HT1080 (cell line): ENCODE measurements at places on chromosomes 4 and X.

GRCh38 chr4:64713256-64713840, 304.1 kb upstream of the TECRL start:
- peak; percentile 22 for DNase-seq

- no peak for DNase-seq
Measured at GRCh38 chrX:26653050-26653449, 437.1 kb downstream of the MAGEB5 start.

DNA sequence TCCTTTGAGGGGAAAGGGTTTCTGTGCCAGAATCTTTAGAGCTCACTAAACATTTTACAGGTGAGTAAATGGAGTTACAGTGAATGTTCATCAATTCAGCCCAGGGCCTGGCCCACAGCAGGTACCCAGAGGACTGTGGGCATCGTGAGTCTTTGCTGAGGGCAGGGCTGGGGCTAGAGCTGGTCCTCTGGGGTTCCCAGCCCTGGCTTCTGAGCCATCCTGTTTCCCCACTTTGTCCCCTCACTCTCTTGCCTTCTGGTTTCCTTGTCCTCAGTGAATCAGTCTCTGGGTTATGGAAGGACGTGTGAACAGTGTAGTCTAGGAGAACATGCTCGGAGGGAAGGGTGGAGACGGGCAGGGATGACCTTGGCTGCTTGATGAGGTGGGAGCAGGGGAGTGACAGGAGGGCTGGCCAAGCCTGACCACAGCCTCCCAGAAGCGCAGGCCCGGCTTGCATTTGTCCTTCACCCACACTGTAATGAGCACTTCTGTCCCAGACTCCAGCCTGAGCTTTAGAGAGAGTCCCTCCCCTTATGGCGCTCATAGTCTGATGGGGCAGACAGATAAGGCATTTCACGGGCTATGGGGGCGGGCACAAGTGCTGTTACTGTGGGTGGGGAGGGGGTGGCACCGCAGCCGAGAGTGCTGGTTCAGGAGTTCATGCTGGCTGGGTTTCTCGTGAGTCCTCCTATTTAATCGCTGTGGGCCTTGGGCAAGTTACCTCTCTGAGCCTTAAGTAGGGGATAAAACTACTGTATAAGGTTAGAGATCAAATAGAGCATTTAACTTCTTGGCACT, 17.3 kb downstream of the TBC1D14 start:
- DNase-seq, result no peak

DNA sequence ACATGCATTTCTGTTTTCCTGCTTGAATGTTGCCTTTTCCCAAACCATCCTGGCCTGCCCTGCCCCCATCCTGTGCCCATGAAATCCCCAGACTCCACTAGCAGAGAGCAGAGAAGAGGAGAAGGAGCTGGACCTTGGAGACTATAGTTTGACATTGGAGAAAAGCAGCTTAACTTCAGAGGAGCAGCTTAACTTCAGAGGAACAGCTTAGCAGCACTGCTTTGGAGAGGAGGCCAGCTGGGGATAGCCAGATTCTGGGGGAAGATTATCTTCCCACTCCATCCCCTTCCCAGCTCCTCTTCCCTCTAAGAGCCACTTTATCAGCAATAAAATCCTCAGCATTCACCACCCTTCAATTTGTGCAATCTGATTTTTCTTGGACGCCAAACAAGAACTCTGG, 443.0 kb downstream of the PCDH10 start:
- no peak for DNase-seq

DNA sequence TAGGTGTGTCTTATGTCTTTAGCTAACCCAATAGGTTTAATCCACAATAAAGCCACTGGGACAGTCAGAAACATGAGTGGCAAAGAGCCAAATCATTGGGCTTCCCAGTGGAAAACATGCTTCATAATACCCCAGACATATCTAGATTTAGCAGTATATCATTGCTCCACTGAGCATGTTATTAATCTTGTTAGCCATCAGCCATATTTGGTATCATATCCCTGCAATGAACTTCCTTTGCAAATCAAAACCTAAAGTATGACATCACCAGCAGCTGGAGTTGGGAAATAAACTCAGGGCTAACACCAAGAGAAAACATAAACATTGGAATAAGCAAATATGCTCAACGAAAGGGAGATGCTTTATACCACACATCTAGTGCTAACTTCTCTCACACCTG, 280.8 kb upstream of the NOCT start:
- no peak for DNase-seq

DNA sequence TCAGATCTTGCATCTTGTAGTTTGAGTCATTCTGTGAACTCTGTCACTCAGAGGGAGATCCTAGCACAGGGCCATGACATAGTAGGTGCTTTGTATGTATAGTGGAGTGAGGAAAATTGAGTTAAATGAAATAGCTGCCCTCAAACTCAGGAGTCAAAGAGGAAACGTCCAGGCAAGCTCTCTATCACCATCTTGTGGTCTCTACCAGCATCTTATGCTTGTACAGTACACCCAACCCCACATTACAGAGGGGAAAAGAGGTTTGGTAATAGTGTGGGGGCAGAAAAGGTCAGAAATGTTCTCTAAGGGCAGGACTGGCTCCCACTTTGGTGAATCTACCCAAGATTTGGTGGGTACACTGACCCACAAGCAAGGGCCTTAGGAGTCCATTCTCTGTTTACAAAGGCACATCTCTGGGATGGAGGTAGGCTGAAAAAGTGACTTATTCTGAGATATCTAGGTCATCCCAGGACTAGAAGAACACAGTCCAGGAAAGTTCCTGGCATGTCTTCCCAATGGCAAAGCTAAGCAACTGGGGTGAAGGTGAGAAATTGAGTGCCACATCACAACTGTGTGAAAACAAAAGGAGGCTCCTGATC, 131.8 kb downstream of the OR13H1 start:
- peak; percentile 31 for DNase-seq

- no peak for DNase-seq
Measured at GRCh38 chr4:72311291-72311690, 257.7 kb downstream of the ADAMTS3 start.

DNA sequence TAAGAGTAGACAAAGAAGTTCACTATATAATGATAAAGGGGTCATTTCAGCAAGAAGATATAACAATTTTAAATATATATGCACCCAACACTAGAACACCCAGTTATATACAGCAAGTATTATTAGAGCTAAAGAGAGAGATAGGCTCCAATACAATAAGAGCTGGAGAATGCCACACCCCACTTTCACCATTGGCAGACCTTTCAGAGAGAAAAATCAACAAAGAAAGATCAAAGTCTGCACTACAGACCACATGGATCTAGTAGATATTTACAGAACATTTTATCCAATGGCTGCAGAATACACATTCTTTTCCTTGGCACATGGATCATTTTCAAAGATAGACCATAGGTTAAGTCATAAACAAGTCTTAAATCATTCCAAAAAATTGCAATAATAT, 479.7 kb upstream of the DIAPH2 start:
- no peak for DNase-seq

- no peak for DNase-seq
Measured at GRCh38 chr4:145861336-145862318, 77.0 kb downstream of the ZNF827 start.

DNA sequence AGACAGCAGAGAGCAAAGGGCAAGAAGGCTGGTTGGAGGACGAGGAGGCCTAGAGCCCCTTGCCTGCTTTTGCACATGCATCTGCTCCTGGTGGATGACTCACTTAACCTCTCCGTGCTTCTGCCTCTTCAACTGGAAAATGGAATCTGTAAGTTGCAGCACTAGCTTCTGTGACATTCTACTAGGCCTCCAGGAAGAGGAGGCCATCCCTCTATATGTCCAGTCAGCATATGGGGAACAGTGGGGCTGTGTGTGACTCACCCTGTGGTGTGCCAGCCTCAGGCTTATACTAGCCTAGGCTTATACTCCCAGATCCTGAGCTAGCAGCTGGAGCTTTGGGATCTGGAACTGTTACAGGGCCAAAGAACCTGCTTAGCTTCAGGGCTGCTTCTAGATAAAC, 36.0 kb downstream of the RTL9 start:
- DNase-seq, result peak; percentile 92

- DNase-seq, result no peak
Measured at GRCh38 chrX:17449866-17450265, 74.9 kb downstream of the NHS start.

DNA sequence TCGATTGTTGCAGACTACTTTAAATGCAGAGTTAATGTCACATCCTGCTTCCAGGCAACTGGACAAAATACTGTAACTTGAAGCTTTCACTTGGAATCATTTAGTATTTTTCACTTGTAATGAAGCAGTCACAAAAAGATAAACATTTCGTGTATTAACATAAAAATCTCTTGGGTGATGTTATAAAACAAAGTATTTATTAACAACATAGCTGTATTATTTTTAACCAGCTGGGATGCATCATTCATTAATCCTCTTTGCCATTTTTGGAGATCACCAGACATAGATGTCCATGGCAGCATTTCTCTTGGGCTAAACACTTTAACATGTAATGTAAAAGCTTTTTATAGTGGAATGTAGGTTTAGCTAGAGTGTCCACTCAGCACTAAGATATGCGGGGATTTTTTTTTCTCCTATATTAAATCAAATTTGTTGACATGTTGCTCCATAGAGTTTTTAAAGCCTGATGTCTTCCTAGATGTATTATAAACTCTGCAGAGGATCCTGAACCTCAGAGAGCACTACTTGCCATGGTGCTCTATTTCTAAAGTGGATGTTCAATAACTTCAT, 193.7 kb upstream of the SPANXN4 start:
- no peak for DNase-seq
